Natural killer cell treated with Interleukin-12 subunit alpha and Interleukin-12 subunit beta and Interleukin-15 and Interleukin-18, amount 100 ng/mL, for 72 hours (primary cell): ENCODE measurements at places on chromosomes 2 and 18. TPM values are rescaled to one million over a fixed set of nuclear protein-coding genes. Genes with fewer than 3 reads are reported as not detected.

Gene TTC39C
- total RNA-seq, result 54.8 TPM

Gene GLB1L
- total RNA-seq, result 3.6 TPM

Gene UGT1A8
- total RNA-seq, result not detected

Gene SNX17
- 113 TPM for total RNA-seq

Gene EFR3B
- 3.2 TPM for total RNA-seq

Gene LYPD1
- total RNA-seq, result not detected

Gene GAREM2
- 4.1 TPM for total RNA-seq

Gene SERPINB13
- total RNA-seq, result not detected

Gene KCNE4
- total RNA-seq, result not detected

DNA sequence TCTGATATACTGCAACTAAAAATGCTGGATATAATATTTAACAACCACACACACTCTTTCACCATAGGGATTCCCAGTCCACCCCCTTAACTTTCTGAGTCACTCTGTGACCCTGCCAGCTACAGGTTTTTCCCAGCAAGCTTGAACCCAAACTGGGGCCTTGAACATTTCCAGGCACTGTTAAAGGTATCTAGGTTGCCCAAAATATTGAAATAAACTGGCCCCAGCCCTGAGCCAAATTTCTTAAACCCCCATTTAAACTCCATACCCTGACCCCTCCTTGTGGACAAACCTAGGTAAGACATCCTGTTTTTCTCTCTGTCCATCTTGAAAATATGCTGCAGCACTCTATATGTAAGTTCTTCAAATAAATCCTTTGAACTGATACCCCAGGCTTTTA, 19.7 kb upstream of the DCTN1 start:
- no peak for DNase-seq

DNA sequence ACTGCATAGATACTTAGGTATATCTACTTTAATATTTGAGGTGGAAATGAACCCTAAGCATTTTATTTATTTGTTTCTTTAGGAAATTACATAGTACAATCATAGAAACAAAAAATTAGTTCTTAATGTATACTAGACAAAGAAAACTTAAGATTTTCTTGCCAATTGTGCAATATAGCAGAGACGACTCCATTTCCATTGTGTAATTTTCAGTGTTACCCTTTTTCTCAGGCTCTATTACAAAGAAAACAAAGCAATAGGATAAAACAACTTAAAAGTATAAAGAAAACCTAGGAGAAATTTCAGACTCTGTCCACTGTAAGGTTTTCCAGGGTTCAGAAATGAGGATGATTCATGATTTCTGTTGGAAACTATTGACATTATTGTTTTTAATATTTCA, 89.0 kb upstream of the SERTAD2 start:
- no peak for DNase-seq

DNA sequence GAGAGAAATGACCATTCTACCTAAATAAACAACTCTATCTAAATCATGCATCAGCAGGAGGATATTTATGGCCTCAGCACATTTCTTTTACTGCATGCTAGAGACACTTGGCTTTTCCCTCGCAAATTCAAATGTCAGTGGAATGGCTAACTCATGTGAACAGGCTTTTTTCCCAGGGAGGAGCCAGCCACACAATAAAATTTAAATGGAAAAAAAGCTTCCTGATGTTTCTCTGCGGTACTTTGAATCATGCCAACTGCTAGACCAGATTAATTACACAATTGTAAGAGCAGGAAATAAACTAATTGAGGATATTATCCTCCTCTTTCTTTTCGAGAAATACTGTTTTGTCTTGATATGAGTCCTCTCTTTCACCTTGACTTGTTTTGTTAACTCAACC, 676.3 kb downstream of the IRS1 start:
- no peak for DNase-seq

DNA sequence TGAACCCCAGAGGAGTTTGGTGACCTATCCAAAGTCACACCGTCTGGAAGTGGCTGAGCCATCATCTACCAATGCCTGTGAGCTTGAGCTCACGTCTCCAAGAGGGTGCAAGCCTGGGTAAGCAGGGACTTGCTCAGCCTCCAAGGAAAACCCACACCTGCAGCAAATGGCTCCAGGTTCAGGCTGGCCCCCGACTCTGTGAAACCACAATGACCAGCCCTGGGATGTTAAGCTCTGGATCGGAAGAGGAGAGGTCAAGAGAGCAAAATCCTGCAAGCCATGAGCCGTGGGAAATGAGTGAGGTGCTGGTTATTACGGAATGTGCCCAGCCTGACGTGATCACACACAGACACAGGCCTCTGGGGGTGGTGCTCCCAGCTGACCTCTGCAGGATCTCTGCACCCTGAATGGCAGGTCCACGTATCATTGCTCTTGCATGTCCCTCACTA, 94.1 kb upstream of the OTOS start:
- DNase-seq, result no peak

- no peak for DNase-seq
These were observed 57.1 kb upstream of the CD302 start for GRCh38 chr2:159855143-159855542.

DNA sequence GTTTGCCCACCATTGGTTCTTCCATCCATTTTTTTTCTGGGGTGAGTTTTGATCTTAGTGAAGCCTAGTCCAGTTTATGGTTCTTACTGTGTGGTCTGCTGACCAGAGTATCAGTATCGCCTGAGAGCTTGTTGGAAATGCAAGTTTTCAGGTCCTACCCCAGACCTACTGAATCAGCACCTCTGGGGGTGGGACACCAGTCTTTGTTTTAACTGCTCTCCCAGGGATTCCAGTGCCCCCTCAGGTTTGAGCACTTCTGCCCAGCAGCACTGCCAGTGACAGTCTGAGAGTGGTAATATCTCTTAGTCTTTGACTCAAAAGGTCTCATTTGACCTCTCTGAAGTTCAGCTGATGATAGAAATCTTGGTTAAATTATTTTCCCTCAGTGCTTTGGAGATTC, 269.3 kb downstream of the ALPK2 start:
- no peak for DNase-seq

- DNase-seq, result no peak
These were observed at the start of gene LAMA3 for GRCh38 chr18:23689031-23689615. Gene LAMA3, plus strand, starts transcription at chr18:23689453. Its CDS starts 231 bp downstream, at chr18:23689684.

GRCh38 chr2:21656330-21657075, 532.7 kb downstream of the TDRD15 start:
- no peak for DNase-seq

- no peak for DNase-seq
These were observed 7.0 kb downstream of the GPR45 start for GRCh38 chr2:105248316-105249070.

DNA sequence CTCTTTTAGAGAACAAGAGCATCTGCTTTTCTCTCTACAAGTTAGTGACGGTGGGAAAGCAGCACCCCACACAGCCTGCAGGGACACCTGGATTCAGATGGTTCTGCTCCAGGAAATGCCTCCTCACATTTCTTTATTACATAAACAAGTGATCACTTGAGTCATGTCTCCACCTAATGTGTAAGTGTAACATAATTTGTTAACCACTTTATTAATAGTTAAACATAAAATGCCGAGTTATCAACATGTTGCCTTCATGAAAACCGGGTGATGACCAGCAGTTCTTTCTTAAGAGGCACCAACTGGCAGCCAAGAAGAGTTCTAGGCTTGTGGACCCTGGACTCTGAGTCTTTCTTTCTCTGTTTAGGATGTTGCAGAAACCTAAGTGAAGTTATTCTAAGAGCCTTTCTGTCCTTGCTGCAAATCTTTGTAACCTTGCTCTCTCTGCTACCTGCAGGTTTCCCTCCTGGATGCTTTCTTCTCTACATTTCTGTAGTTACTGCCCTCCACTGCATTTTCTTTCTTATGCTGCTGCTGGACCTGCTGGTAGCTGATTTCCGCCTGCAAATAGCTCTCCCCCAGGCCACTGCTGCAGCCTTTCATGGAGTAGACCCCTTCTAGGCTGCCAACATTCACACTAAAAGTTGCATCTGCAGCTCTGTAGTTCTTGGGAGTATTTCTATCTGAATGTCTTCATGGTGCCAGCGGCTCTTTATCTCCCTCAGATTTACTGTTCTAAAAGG, 24.3 kb downstream of the UPP2 start:
- no peak for DNase-seq

DNA sequence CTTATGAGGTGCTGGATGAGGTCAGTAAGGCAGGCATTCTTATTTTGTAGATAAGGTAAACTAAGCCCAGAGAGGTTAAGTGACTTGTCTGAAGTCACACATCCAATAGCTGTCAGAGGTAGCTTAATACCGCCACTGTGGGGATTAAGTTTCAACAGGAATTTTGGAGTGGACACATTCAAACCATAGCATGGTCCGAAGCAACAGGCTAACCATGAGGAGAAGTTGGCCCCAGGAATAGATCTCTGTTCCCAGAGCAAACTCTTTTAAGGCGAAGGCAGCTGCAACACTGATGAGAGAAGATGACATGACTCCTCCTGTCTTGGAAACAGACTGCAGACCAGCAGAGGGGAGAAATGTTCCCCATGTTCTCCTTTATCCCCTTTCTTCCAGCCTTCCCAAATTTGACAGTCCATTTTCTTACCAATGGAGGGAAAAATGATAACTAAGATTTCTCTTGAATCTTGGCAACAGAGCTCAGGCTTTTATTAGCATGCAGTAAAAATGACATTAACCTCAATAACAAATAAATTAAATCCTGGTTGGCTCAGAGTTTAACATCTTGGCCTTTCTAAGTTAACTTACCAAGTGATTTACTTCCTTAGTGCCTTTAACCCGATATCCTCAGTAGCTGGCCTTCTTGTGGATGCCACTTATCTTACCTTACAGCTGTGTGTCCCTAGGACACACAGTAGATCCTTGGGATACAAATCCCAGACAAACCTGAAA, 67.9 kb upstream of the STPG4 start:
- DNase-seq, result no peak

- DNase-seq, result no peak
These were observed 27.9 kb upstream of the GALNT5 start for GRCh38 chr2:157229572-157229971.
